ENCODE measurements at places on chromosomes 12 and 14.

- DNase-seq: no peak
Observed at GRCh38 chr12:113093409-113094101, 37.0 kb downstream of the DTX1 start.

DNA sequence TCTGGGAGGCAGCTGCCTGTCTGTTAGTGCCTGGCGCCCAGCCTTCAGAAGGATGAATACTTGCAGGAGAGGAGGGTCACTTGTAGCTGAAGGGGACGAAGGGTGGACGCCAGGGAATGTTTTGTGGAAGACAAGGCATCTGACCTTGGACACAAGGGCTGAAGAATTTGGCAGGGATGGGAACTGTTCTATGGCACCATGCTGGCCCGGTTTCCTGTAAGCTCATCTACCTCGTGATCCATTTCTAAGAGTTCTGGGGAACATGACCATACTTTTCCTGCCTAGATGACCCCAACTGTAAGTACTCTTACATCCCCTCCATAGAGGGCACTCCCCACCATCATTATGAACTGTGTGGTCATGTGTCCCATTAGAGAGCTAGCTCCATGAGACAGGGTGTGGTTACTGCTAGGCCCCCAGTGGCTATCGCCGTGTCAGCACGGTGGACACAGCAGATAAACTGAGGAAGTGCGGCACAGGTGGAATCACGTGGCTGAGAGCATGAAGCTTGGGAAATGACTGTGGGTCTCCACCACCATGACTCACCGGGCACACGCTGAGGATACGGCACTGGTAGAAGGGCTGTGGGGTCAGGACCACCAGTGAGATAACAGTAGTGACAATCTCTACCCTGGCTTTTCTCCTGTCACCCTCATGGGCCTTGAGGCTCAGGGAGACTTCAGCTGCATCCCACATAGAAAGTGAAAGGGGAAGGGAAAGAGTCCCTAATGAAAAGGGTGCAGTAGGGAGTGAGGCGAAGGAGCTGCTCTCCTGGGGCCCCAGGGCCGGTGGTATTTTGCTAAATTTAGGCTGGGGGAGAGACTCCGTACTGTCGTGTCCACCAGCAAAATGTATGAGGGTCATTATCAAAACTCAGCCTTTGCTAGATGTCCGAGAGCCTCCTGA is 252.6 kb downstream of the FOXN3 start:
- no peak for DNase-seq

DNA sequence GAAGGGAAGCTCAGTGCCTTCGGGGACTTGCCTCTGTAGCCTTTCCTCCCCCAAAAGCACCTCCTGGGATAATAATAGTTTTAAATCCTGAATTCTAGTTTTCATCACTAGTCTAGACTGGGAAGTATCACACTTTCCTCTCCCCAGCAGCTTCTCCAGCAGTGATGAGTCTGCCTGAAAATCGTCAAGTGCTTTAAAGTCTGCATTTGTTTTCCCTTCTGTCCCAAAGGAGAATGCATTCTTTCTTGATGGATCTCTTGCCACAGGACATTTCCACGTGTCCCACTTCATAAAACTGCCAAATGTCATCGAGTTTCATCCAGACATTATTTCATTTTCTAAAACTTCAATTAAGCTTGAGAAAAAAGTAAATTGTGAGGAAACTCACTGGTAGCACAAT is 15.0 kb downstream of the CSRP2 start:
- peak; percentile 46 for DNase-seq

- peak; percentile 33 for DNase-seq
Observed at GRCh38 chr12:86613311-86613710, 357.1 kb upstream of the MGAT4C start.

DNA sequence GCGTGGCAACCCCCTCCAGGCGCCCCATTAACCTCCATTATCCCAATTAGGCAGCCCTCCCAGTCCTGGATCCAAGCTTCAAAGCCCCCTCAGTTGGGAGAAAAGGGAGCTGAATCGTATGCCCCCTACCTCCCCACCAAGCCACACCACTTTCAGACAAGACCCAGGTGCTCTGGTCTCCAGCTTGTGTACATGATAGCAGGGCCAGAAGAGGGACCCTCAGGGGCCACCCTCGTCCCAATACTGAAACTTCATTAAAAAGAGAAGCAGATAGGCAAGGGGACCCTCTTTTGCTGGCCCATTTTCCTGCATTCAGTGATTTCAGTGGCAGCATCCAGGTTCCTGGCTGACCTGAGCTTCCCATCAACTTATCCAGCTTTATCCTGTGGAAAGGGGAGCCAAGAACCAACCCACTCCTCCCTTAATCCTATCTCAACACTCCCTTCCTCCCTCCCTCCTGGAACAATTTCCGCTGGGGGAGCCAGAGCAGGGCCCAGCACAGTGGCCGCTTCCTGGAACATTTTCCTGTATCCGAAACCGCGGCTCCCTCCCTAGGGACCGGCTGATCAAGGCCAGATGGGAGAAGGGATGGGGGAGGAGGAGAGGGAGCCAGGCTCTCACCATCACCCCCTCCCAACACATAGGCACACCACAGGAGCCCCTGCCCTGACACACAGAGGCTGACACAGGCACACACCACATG is 9.5 kb upstream of the SP7 start:
- DNase-seq: peak; percentile 83

- peak; percentile 44 for DNase-seq
Observed at GRCh38 chr14:71466946-71467345, 465.3 kb upstream of the RGS6 start.

DNA sequence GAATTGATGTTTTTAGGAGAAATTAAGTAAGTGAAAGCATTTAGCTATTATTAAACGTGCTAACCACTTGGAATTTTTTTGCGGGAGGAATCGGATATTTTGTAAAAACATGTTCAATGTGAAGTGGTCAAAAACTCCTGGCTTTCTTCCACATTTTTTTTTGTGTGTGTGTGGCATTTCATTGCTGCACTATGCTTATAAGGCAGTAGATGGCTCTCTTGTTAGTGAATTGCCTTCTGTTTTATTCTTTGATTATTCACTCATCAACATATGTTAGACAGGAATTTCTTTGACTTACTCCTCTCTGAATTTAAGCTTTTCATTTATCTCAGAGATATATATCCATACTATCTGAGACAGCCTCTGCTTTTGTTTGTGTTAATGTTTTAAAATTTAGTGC is 71.3 kb downstream of the DERA start:
- peak; percentile 63 for DNase-seq

DNA sequence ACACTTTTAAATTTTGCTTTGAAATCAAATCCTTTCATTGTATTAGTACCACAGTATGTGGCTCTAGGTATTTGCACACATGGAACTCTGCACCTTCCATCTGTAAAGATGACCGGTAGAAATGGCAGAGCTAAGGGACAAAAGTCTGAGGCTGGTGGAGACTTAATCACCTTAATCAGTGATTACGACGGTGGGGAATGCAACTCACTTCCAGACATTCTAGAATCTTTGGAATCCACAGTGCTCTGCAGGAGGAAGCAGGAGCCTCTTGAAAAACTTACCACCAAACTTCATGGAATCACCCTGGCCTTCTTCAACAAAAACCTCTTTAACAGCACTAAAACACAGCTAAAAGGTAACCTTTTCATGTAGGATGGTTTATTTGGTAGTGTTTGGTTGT is 3.9 kb upstream of the DACT1 start:
- DNase-seq: no peak

DNA sequence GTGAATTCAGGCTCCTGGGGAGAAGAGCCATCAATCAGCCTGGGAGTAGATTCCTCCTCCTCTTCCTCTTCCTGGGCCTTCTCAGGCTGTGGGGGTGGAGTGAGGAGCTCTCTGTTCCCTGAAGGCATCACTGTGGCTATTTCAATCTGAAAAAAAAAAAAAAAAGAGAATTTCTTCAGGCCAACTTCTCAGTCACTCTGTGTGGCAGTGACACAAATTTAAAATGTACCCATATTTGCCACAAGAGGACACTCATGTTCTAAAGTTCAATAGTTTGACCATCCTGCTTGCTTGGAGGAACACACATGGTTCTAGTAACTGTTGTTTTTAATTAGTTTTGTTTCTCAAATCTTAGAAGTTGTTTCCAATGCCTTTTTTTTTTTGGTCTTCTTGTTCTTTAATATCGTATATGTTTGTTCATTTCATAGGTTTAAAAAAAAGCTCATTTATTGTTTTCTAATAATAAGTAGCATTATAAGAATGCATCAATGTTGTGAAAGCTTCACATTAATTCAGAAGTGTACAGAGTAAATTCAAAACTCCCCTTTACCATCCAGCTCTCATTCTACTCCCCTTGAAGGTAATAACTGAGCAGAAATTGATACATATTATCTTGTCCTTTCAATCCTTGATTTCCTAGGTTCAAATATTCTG is 23.3 kb upstream of the CCER1 start:
- peak; percentile 83 for DNase-seq

- no peak for DNase-seq
Observed at GRCh38 chr14:94572637-94573303, 8.5 kb upstream of the SERPINA5 start.

GRCh38 chr12:57745485-57745881 is 644 bp downstream of the TSPAN31 start:
- no peak for DNase-seq

GRCh38 chr12:2011643-2012607 is 7.7 kb upstream of the DCP1B start:
- no peak for DNase-seq

- peak; percentile 24 for DNase-seq
Observed at GRCh38 chr12:121297435-121297991, 1.0 kb upstream of the CAMKK2 start.

DNA sequence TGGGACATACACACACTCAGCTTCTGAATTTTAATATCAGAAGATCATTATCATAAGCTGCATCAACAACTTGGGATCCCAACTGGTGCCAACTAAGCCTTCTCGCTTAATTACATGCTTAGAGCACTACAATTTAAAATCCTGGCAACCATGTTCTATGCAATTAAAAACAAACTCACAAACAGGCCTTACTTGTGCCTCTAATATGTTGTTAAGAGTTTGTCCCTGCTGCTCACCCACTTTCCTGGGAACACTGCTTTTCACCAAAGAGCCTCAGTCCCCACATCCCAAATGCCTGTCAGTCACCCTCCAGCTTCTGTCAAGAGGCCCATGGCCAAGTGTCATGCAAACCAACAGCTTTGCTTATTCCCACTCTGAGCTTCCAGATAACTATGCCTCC is 69.7 kb downstream of the TTC9 start:
- no peak for DNase-seq

- no peak for DNase-seq
Observed at GRCh38 chr14:96318836-96319235, 44.3 kb downstream of the ATG2B start.

DNA sequence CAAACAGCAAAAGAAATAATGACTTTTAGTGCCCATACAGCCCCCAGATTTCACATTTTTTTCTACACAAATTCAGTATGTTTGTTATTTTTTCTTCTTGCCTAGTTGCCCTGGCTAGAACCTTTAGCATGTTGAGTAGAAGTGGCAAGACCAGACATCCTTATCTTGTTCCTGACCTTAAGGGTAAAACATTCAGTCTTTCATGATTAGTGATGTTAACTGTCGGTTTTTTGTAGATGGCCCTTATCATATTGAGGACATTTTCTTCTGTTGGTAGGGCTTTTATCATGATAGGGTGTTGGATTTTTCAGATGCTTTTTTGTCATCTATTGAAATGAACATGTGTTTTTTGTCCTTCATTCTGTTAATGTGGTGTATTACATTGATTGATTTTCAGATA is 17.1 kb downstream of the IRAK3 start:
- DNase-seq: no peak

- peak; percentile 69 for DNase-seq
Observed at GRCh38 chr14:76917158-76917596, 91.0 kb downstream of the LRRC74A start.

DNA sequence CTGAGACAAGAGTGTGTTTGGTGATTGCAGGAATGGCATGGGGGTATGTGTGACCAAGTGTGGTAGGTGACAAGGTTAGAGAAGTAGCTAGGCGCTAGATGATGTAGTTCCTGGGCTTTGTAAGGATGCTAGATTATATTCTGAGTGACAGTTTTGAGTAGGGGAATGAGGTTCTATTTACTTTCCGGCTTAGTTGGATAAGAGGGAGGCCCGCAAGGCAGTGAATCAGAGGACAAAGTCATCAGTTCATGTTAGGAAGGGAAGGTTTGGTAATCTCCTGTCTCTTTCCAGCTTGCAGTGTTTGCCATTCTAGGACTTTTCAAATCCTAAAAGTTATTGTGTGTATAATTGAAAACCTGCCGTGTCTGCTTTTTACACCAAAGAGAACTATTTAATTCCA is 45.0 kb downstream of the CFAP54 start:
- DNase-seq: no peak

- DNase-seq: no peak
Observed at GRCh38 chr14:31223331-31223730, 15.7 kb upstream of the HECTD1 start.

GRCh38 chr12:122958198-122958888 is 7.9 kb downstream of the ABCB9 start:
- no peak for DNase-seq

DNA sequence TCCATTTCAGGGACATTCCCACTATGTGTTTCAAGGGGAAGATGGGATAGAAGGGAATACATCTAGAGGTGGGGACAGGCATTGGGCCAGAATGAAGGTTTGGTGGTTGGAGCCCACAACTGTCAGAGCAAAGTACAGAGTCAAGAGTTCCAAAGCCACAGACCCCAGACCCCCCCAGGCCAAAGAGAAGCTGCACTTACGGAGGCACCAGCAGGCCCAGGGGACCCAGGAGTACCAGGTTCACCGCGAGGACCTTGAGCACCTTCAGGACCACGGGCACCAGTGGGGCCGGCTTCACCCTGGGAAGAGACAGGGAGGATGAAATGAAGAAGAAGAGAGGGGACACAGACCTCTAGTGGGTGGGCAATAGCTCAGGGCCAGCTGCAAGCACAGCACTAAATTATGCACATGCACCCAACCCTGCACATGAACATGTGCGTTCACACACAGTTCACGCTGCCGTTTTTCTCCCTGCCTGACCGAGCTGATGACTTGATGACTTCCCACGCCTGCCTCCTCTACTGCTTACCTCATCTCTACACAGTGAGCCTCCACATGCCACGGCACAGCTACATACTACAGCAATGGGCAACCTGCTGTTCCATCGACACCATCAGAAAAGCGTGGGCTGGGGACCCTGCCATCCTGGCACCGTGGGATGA is 16.7 kb downstream of the COL2A1 start:
- no peak for DNase-seq

GRCh38 chr12:53462935-53463334 is 11.0 kb downstream of the PCBP2 start:
- no peak for DNase-seq

DNA sequence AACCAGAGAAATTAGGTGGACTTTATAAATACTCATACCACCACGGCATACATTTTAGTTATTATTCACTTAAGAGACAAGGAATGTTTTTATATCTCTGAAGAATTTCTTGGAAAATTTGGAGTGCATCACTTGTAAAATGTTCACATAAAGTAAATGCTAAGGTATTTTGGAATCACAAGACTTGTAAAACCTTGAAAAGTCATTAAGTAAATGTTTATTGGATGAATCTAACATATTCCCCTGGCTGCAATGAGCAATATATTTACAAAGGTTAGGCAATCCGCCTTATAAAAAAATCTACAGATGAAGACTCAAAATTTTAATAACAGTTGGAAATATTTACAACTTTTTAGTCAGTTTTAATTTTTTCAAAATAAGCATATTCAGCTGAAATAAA is 287.4 kb upstream of the ALG10 start:
- DNase-seq: no peak

GRCh38 chr12:56980941-56981530 is 23.6 kb upstream of the RDH16 start:
- no peak for DNase-seq
